Posterior cingulate gyrus (tissue), 11 donors: ENCODE measurements at places on chromosomes 3 and 15.

DNA sequence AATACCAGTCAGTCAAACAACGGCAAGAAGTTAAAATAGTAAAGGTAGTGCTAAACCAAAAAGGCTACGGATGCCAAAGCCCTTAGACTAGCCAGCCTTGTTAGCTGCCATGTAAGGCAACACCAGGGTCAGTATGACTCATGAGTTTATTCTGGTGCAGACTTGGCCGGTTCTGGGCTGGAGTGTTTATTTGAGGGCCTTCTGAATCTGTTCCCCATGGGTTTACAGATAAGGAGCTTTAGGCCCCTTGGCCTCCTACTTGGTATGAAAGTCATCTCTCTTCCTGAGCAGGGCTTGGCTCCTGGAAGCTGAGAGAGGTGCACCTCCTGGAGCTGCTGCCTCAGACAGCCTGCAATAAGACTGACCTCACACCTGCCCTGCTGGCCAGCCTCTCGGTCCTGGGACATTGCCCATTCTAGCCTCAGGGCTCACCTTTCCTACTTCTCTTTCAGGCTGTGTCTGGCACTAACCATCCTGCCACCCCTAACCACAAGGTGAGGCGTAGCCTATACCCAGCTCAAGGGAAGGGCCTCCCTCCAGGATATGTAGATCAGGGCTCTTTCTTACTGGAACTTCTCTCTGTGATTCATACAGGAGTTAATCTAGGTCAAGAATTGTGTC, 10.4 kb upstream of the RTP1 start:
- no peak for DNase-seq

DNA sequence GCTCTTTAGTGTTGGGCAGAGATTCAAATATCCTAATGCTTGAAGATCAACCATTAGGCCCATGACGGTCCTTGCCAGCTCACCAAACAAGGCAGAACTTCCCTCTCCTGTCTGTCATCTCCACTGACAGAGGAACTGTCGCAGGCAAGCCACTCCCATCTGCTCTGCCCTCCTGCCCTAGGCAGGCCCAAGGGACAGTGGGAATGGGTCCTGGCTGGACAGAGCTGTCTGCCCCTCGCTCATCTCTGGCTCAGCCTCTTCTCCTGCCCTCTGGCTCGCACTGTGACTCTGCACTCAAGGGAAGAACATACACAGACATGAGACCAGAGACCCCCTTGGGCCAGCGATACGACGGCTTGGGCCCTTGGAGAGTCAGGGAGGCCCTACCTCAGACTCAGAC, 7.6 kb upstream of the MUSTN1 start:
- no peak for DNase-seq

- peak; percentile 82 for DNase-seq
Observed at GRCh38 chr3:6860954-6861624, at the start of gene GRM7. GRM7 (plus strand) TSS chr3:6861115.

DNA sequence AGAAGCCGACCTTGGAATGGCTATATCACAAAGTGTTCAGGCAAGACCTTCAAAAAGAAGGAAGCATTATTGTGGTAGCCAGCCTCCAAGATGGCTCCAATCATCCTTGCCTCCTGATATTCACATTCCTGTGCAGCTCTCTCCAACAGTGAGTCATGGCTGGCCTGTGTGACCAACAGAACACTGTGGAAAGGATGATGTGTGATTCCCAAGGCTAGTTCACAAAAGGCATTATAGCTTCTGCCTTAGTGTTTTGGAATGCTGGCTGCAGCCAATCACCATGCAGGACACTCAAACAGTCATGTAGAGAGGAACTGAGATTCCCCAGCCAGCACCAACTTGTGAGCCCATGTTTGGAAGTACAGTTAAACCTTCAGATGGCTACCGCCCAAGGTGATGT, 102.6 kb downstream of the EFL1 start:
- DNase-seq = no peak

DNA sequence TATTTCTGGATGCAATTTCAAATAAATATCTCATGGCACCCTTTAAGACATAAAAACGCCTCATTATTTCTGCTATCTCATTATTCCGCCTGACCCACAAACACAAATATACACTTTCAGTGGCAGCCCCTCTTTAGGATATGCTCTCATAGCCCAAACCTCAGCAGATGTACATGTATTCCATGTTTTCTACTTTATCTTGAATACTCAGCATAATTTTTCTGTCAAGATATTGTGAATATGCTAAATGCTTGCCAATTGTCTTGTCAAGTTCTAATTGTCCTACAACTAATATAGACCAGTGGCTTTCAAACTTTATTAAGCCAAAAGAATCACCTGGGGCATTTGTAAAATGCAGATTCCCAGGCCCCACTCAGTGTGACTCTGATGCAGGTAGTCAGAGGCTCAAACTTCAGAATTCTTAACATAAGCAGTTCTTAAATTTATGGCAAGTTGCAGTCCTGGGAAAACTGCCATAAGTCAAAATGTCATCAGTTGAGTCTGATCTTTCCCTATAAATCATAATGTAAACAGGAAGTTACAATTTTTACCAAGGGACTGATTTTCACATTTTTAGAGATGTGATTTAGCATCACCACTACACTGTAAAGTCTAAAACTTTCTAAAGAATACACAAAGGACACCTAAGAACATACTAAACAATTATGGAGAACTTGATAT, 135.1 kb downstream of the TBL1XR1 start:
- no peak for DNase-seq

- DNase-seq = peak; percentile 57
Observed at GRCh38 chr15:97692301-97693015, 268.0 kb upstream of the ARRDC4 start.

DNA sequence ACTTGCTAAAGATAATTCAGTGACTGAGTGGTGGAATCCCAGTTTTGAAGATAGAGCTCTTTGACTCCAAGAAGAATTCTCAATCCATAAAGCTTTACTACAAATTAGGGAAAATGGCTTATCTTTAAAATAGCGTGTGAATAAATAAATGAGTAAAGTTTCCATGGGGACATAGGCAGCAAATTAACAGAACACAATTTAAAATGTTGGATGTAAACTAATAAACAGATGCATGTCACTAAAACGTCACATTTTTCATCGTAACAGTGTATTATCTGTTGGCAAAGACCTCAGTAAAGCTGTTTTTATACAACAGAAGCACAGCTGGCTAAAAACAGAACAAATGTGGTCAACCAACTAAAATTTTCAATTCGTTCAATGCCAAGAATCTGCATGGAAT, 913.9 kb upstream of the CFAP20DC start:
- DNase-seq = no peak

GRCh38 chr15:50231761-50232160, 33.8 kb downstream of the HDC start:
- no peak for DNase-seq

- DNase-seq = no peak
Observed at GRCh38 chr3:111200027-111200426, 128.4 kb downstream of the NECTIN3 start.

DNA sequence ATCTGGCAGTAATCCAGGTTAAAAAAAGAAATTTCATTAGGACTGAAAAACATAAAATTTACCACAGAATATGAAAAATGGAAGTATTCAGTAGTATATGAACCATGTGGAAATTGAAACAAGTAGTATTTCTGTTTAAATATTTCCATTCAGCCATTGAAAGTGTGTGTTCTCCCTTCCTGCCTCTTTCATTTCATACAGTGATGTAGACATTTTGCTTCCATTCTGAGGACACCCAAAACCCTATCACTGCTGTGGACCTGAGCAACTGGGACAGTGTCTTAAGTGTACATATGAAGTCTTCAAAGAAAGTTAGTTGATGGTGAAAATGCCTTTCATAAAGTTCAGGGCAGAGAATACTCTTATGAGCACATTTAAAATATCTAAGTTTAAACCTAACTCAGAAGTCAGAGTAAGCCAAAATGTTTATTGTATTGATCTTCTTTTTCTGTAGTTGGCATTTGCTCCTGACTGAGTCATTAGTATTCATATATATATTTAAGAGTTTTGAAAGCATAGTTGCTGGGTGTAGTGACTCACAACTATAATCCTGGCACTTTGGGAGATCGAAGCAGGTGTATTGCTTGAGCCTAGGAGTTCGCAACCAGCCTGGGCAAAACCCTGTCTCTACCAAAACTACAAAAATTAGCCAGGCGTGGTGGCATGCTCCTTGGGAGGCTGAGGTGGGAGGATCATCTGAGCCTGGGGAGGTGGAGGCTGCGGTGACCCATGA, 198.8 kb downstream of the KLHL25 start:
- DNase-seq = no peak

GRCh38 chr3:16528581-16528993, 15.1 kb upstream of the RFTN1 start:
- DNase-seq = no peak

- DNase-seq = no peak
Observed at GRCh38 chr15:77939851-77940250, 137.7 kb downstream of the TBC1D2B start.

GRCh38 chr3:188929137-188929536, 242.6 kb upstream of the TPRG1 start:
- DNase-seq = no peak

GRCh38 chr3:98003306-98003969, 31.2 kb upstream of the RIOX2 start:
- no peak for DNase-seq

DNA sequence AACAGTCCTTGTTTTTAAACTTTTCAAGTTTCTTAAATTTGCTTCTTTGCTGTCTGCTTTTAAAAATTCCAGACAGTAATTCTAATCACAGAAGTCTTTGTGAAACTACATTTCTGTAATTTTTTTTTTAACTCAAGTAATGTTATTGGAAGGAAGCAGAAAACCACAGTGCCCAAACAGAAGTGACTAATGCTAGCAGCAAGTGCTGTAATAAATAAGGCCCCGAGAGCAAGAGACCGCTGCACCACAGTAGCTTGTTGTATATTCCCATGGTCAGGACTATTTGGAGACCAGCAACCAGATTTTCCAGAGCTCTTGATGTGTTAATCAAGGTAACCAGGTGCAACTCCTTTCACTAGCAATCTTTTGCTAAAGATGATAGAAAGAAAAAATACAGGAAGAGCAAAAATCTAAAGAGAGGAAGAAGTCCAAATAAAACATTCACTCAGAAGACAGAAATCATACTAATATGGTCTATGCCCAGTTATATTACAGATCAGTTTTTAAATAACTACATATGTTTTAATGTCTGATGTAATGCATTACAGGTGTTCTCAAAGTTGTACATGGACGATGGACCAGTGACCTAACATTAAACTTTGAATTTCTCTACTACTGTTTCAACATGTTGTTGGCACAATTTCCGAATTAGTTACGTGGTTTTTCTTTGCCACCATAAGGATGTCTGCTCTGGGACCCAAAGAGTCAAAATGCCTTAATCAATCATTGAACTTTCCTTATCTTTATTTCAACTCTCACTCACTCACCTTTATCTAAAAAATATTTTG, 36.4 kb downstream of the WWTR1 start:
- DNase-seq = no peak

DNA sequence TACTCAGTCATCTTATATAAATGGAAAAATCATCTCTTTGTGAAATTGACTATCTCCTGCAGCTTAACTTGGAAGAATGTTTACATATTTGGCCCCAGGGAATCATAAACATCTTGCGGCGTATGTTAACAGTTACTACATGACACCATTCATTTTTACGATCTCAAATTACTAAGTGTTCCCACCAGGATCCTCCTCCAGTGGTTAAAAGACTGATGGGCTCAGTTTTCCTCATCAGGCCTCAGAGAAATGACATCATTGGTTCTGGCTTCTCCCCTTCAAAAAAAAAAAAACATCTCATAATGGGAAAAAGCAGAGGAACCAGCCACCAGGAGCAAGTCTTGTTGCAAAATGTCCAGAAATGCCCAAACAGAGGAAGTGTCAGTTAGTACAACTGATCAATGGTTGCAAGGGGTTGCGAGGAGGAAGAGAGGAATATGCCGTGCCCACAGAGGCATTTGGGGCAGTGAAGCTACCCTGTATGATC, 70.5 kb upstream of the LIPC start:
- no peak for DNase-seq

- no peak for DNase-seq
Observed at GRCh38 chr15:39720621-39721611, 61.7 kb downstream of the FSIP1 start.

DNA sequence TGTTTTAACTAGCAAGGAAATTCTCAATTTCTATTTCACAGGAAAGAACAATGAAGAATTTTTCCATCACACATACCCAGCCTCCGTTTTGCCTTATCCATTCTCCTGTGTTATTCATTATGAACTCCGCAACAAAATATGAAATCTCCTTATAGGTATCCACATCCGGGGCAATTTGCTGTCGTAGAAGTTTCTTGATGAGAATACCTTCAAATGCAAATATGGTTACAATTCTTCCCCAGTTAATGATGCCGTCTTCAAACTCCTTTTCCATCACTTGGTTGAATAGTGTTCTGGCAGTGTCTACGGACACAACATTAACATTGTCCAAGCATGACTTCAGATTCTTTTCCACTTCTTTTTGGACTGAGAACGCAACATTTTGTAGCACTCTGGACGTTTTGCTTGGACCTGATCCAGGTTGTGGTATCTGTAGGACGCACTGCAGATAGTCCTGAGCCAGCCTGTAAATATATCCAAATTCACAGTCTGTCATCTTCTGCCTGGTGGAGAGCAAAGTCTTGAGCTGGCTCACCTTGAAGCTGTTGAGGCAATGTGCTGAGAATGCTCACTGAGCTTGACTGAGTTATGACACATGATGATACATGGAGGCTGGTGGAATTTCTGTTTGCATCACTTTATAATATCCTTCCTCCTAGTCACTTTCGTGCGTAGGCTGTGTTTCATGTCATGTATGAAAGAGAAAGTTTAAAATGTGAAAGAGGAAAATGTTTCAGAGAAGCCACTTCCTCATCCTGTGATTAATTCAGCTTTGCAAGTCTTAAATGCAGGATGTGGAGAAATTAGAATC, at the start of gene BCL2A1:
Gene BCL2A1 (minus strand): TSS at position 573 of the 811 bp plus-strand sequence. CDS start 77 bp downstream, at position 496.
- no peak for DNase-seq

- no peak for DNase-seq
Observed at GRCh38 chr3:102574355-102574754, 139.5 kb downstream of the ZPLD1 start.

DNA sequence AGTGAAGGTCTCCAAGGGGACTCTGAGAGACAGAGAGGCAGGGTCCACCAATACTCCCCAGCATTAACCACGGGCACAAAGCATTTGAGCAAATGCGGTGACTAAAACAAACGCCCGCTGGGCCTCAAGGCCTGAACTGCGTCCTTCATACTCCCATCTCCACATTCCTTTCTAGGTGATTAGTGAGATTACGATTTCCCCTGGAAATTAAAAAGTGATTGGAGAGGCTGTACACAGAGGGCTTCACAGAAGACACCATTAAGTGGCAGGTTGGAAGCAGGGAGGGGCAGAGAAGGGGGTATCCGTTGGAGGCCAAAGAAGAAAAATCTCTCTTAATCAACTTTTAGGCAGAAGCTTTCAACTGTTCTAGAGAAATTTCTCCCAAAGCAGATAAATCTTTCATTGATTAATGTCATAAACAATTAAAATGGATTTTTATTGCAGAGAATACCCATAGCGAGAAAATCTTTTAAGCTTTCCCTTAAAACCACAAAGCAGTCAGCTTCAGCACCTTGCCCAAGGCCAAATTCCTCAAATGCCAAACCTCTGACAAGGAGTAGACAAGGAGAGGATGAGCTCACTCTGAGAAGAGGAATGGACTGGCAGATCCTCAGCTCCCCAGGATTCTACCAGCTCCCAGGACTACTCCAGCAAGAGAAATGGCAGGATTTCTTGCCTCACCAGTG, 38.2 kb downstream of the MB21D2 start:
- no peak for DNase-seq

GRCh38 chr15:90683876-90684275, 33.3 kb upstream of the BLM start:
- no peak for DNase-seq

- DNase-seq = no peak
Observed at GRCh38 chr15:93362203-93362602, 273.2 kb upstream of the RGMA start.

- DNase-seq = no peak
Observed at GRCh38 chr3:128851601-128852000, 27.8 kb upstream of the ACAD9 start.
